Jurkat, Clone E6-1 (cell line): ENCODE measurements at places on chromosomes 3 and 15.

GRCh38 chr3:135136361-135137100 is 341.5 kb downstream of the EPHB1 start:
- DNase-seq, result no peak

- DNase-seq, result no peak
Observed at GRCh38 chr15:37260255-37260654, 159.9 kb upstream of the MEIS2 start.

DNA sequence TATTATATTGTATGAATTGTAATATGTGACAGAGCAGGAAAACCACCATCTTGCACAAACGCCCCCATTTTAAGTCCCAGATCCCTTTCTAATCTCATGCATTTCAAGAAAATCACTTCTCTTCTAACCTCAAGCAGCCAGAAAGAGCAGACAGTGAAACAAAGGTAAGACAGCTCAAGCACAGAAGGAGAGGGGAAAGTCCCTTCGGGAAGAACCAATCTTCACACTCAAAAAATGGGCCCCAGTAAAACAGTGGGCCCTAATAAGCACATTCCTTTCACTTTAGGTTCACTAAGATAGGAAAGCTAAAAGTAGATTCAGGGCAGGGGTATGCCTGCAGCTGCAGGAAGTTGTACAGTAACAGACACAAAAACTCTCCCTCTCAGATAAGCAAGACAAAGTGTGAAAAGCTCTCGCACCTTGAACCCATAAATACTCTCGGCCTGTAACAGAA is 1268.7 kb downstream of the SI start:
- no peak for DNase-seq

DNA sequence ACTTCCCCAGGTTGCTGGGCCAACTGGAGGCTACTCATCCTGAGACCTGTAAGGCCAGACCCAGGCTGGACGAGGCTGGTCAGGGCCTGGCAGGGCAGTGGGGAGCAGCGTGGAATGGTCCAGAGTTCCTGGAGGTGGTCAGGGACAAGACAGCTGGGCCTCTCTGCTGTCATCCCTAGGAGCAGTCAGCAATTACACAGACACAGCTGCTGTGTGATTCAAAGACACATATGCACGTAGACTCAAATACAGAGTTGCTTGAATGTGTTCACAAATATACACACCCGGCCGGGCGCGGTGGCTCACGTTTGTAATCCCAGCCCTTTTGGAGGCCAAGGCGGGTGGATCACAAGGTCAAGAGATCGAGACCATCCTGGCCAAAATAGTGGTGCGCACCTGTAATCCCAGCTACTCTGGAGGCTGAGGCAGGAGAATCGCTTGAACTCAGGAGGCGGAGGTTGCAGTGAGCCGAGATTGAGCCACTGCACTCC is 1.5 kb upstream of the CD276 start:
- no peak for DNase-seq

GRCh38 chr3:67712259-67712658 is 57.8 kb upstream of the SUCLG2 start:
- no peak for DNase-seq

DNA sequence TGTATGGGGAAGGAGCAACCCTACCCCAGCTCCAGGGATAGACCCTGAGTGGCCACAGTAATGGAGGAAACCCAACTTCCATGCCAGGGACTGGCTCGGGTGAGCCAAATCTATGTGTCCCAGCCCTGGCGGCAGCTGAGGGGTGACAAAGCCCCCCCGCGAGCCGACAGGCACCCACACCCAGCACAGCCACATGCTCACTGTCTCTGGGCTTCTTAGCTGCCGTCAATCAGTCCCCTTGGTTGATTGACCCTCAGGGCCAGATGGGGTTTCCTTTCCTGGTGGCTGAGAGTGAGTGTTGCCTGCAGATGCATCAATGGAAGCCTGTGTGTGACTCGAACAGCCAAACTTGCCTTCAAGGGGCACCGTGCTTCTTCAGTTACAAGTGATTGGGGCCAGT is 2.1 kb upstream of the OCA2 start:
- no peak for DNase-seq

GRCh38 chr15:93088200-93088980 is 621 bp downstream of the RGMA start:
- no peak for DNase-seq

GRCh38 chr3:4462369-4463040 is 4.6 kb downstream of the SUMF1 start:
- DNase-seq, result no peak

- peak; percentile 46 for DNase-seq
Observed at GRCh38 chr3:32238453-32239306, at the start of gene CMTM8. TSS of gene CMTM8 (plus strand) at chr3:32238680. CDS start at chr3:32238973, 293 bp downstream.
